ENCODE measurements at places on chromosomes 2 and 18.

GRCh38 chr2:7692657-7693161 is 775.5 kb downstream of the RNF144A start:
- DNase-seq, result no peak

GRCh38 chr2:34401186-34401585 is 802.1 kb upstream of the FAM98A start:
- DNase-seq, result no peak

DNA sequence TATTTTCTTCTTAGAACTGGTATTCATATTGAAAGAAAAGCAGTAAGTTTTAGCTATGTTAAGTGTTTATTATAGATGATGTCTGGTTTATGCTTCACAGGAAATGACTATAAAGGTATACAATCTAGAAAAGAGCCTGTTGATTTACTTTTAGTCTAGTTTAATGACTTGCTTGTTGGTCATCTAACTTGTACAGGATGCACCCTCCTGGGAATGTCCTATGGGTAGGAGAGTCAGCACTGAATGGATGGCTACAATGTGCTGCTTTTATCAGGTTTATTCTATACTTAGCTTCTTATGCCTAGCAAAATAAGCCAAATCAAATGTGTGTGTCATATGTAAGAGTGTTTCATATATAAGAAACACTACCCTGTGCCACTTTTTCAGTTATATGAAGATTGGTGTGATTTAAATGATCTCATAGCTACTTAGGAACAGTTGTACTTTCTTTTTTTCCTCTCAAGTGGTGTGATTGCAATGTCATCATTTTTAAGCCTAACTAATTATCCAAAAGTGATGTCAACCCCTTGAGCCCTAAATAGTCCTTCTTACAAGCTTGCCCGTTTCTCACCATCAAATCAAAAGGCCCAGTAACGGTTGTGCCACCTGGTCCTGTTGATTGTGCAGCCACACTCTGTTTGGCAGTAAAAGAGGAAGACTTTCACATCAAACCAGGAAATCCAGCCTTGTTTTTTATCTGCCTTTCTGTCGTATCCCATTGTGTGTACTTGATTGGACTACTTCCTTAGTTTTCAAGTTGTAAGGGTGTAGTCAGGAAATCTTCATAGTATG is 176.0 kb downstream of the DIS3L2 start:
- DNase-seq, result no peak

DNA sequence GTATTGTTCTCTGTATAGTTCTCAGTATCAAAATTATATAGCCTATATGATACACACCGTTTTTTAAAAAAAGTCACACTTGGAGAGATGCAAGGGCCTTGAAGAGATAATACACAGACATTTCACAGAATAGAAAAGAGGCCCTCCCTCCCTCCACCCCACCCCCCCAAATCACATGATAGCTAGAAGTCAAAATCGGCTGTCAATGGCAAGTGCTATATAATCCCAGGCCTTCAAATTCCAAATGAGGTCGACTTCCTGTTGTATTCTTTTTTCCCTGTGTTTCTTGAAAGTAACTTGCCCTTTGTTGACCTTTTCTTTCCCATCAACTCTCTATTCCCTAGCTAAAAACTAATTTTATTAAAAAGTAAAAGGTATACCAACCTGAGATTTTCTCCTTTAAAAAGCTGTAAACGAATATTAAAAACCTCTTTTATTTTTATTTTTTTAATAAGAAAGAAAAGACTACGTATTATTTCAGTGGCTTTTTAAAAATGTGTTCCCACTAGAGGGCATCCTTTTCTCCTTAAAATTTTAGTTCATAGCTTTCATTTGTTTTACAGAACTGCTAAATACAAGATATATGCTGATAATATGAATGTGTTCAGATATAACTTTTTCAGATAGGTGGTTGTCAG is 46.6 kb downstream of the KCMF1 start:
- no peak for DNase-seq

- DNase-seq, result no peak
Measured at GRCh38 chr2:58973811-58974281, 732.7 kb upstream of the FANCL start.

GRCh38 chr18:77548790-77549420 is 299.3 kb downstream of the GALR1 start:
- DNase-seq, result no peak

DNA sequence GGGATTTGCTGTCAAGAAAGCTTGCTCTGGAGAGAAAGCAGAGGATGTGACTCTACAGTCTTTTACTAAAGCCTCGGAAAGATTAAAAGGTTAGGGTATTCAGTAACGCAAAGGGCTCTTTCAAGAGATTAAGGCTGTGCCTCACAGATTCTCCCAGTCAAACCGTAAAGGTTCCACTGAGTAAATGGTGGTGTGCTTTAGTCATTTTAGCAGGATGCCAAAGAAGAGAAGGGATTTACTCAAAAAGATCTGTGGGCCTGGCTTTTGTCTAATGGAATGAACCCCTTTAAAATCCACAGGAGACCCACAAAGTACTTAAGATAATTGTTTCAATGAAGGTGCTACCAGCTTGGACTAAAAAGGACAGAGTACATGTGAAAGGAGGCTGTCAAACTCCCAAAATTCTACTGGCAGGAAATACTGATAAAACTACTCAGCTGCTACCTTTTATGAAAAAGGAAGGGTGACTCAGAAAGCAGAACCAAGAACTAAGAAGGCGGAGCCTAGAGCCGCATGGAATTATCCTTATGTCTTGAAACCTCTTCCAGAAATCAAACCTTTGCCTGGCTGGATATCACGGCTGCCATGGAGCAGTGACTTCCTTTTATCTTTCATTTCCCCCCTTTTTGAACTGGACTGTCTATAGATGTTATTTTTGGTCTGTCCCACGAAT is 670.2 kb upstream of the ZEB2 start:
- DNase-seq, result no peak

GRCh38 chr18:37361335-37362157 is 204.1 kb downstream of the CELF4 start:
- DNase-seq, result no peak

DNA sequence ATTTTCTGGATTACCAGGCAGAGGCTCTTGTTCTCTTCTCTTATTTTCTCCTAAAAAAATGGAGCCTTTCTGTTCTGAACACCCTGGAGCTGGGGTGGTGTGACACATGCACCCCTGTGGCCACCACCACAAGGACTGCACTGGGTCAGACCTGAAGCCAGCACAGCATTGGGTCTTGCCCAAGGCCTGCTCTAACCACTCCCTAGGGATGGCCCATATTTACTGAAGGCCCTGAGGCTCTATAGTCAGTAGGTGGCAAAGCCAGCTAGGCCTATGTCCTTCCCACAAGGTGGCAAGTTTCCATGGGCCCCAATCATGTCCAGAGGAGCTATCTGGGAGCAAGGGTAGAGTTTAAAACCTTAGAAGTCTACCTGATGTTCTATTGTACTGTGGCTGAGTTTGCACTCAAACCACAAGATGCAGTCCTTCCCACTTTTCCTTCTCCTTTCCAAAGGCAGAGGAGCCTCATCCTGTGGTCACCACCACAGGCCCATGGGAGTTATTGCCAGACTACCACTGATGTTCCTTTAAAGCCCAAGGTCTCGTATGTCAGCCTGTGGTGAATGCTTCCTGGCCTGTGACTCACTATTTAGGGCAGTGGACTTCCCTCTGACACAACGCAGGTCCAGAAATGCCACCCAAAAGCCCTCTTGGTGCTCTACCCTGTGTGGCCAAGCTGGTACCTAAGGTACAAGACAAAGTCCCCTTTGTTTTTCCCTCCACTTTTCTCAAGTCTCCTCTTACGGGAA is 15.0 kb upstream of the FMNL2 start:
- no peak for DNase-seq

- no peak for DNase-seq
Measured at GRCh38 chr2:60154142-60154541, 399.3 kb downstream of the BCL11A start.

- DNase-seq, result no peak
Measured at GRCh38 chr2:49003201-49003600, 151.1 kb downstream of the FSHR start.

All from stimulated activated CD4-positive, alpha-beta T cell treated with anti-CD3 and anti-CD28 coated beads, Interleukin-1b, Interleukin-23, amount 100 ng/mL, for 1 hour (primary cell).